ENCODE measurements at places on chromosomes 2 and 18. TPM values are rescaled to one million over a fixed set of nuclear protein-coding genes. Genes with fewer than 3 reads are reported as not detected.

DNA sequence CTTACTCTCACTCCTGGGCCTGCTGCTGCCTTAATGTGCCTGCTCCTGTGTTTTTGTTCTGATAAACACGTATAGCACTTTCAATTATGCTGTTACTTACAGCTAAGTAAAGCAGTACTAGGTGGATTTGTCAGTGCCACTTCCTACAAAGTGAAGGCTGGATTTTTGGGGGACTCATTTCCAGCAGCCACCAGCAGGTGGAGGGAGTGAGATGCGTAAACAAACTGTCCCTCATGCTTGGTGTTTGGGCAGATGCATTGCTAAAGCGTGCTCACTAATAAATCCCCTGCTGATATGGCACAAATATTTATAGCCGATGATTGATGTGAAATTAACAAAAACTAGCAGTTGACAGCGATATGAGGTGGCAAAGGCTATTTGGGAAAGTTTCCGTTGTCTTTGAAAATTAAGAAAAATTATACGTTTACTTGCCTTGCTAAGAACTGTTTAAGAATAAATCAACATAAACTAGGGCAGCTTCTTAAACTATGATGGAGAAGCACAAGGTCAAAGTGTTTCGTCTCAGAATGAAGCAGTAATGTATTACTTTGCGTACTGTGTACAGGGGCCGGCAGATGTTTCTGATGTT is 101.7 kb downstream of the AGAP1 start:
- no peak for DNase-seq

The TUBB8B gene
- not detected for total RNA-seq

GRCh38 chr18:76496194-76496890 is 1.3 kb upstream of the ZNF516 start:
- DNase-seq: no peak

The AMER3 gene
- total RNA-seq: not detected

GRCh38 chr2:173673640-173674039 is 291.5 kb downstream of the SP3 start:
- no peak for DNase-seq

DNA sequence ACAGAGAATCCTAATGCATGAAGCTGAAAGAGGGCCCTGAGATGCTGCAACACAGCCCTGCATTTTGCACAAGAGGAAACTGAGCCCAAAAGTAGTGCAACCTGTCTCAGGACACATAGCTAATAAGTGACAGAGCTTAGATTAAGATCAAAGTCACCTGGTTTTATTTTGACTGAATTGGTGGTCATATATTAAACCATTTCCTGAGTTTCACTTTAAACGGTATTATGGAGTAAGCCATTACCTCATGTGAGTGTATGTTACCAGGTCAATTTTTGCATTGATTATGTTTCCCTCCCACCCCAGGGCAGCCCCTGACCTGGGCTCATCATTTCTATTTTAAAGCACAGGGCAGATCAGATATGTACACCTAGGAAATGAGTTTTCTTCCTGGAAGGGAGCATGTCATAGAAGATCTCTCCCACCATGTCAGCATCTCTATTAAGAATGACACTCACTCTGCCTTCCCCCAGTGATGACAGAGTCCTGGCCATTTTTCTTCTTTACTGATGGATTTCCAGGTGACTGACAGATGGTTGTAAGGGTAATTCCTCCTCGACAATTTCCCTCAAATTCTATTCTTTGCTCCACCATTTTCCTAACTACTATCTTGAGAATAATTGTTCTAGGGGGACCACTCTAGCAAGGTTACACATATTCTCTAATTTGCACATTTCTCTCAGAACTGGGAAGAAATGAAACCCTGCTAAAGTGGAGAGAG is 441.3 kb upstream of the SLC14A2 start:
- no peak for DNase-seq

GRCh38 chr2:187084524-187084923 is 235.6 kb upstream of the ZSWIM2 start:
- no peak for DNase-seq

The NT5DC4 gene
- not detected for total RNA-seq

The TTC21B gene
- 13.5 TPM for total RNA-seq

DNA sequence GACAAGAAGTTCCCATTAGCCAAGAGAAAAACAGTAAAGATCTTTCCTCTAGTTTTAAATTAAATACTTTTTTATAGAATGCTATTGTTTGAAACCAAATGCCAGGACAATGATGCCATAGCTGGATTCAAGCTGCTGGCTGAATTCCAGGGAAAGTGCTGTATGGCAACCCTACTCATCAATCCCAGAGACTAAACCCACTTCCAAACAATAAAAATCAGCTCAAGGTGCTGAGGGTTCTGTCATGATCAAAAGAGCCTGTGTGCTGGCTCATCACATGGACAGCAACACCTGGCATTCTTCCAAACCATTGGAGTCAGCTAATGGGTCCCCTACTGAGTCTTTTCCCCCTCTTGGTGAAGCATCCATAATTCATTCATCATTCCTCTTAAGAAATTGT is 53.7 kb upstream of the PARD3B start:
- DNase-seq: no peak

The IGFBP2 gene
- 59.9 TPM for total RNA-seq

GRCh38 chr2:60350791-60351190 is 202.7 kb downstream of the BCL11A start:
- DNase-seq: no peak

DNA sequence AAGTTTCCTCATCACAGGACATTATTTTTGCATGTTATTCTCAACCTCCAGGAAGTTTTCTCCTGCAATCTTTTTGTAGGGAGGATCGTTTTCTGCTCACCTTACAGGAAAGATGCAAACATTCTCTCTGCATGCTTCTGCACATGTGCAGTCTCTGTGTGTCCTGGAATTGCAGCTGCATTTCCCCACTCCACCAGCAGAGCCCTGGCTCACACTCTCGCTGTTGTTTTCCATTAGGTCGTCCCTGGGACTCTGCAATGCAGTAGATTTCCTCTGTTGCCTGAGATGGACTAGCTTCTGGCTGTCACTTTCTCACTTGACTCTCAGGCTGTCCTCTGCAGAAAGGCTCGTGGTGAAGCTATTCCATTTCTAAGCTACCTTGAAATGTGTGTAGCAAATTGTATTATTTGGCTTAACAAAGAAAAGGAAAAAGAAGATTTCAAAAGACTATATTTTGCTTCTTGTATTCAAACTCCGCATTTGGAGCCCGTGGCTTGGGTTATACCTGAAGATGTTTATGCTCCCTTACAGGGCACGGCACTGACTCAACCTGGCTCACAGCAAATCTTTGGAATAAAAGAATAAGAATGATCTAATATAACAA is 346.7 kb downstream of the RAD51AP2 start:
- no peak for DNase-seq

The INO80B gene
- 30.6 TPM for total RNA-seq

The IL36G gene
- not detected for total RNA-seq

GRCh38 chr18:47204908-47205522 is 28.9 kb upstream of the IER3IP1 start:
- DNase-seq: no peak

GRCh38 chr2:191869781-191870180 is 22.9 kb upstream of the CAVIN2 start:
- DNase-seq: no peak

The PLA2R1 gene
- 8.3 TPM for total RNA-seq

GRCh38 chr18:76823587-76824011 is 1.2 kb downstream of the ZNF236 start:
- peak; percentile 87 for DNase-seq

The LRRTM4 gene
- 0.55 TPM for total RNA-seq

DNA sequence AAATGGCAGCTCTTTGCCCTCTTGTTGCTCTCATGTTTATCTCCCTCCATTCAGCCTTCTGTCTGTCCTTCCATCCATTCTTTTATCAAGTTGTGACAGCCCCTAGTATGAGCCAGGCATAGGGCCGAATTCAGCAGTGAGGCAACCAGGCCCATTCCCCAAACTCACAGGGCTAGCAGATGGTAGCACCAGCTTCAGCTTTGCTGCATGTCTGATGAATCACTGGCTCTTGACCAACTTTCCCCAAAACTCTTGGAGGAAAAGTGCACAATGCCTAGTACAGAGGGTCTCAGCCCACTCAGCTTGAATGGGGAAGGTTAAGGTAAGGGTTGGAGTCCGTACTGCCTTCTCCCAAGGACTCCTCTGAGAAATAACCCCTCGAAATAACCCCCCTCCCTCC is 35.7 kb downstream of the NPAS2 start:
- DNase-seq: no peak

The TCF7L1 gene
- total RNA-seq: 27.8 TPM

- DNase-seq: no peak
These were observed 75.1 kb downstream of the SH3BP4 start for GRCh38 chr2:235026649-235027557.

GRCh38 chr2:66236067-66236685 is 198.7 kb upstream of the MEIS1 start:
- no peak for DNase-seq

The DNAH7 gene
- 0.45 TPM for total RNA-seq

- no peak for DNase-seq
These were observed 101.7 kb upstream of the PGAP1 start for GRCh38 chr2:197028230-197028629.

- no peak for DNase-seq
These were observed 316.9 kb upstream of the ZEB2 start for GRCh38 chr2:144836635-144837350.

DNA sequence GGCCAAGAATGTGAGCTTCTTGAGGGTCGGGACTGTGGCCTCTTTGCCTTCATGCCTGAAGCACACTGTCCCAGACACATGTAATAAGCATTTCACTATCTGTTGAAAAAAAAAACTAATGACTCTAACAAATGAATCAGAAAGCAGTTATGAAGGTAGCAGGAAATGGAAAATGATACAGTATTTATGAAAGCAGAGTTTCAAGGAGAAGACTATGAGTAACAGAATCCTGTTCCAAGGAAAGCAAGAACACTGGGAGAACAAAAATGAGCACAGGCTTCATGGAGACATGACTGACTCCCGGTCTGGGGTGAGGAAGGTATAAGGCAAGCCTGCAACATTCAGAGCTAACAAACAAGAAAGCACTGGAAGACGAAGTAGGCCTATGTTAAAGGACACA is 190.8 kb downstream of the RNF152 start:
- DNase-seq: no peak

The FAHD2B gene
- total RNA-seq: 6.9 TPM

GRCh38 chr2:237896507-237896892 is 37.1 kb downstream of the RAMP1 start:
- no peak for DNase-seq

DNA sequence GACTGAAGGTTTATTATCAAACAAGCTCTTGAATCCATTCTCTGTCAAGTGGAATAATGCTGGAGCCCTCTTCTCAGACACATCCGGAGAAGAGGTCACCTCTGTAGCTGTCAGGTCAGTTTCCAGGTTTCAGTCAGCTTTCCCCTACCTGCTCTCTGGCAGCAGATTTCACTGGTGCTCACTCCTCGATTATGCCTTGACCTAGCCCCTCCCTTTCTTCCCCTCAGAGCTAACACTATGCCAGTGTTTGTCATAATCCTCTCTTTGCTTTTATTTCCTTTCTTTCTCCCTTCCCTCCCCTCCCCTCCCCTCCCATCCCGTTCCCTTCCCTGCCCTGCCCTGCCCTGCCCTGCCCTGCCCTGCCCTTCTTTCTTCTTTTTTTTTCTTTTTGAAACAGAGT is 22.5 kb upstream of the PLEKHM3 start:
- no peak for DNase-seq

GRCh38 chr2:131067465-131068125 is 25.7 kb downstream of the FAM168B start:
- no peak for DNase-seq

DNA sequence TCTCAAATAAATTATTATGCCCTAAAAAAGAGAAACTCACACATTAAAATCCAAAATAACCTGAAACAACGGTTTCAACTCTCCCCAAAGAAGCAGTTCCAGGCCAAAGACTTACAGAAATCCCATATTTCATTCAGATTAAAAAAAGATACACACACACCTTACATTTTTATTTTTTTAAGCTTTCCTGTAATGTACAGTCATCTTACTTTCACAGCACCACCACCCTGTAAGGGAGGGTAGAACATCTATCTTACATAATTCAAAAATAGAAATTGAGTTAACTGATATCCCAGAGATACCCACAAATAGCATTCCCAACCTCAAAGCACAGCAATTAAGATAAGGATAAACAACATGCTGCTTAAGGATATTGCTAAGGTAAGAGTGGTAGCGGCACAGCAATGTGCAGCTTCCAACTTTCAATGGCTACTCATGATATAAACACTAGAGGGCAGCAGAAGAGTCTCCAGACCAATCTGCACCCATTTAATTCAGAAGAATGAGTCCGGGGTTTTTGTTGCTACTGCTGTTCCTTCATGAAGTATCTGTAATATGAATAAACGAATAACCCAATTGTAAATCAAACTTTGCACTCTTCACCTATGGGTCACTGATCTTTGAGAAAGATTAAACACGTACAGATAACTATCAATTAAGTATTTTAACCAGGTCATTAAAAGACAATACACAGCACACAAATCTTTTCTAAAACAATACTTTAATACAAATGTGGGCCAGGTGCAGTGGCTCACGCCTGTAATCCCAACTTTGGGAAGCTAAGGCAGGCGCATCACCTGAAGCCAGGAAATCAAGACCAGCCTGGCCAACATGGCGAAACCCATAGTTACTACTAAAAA is 11.3 kb downstream of the GFPT1 start:
- DNase-seq: no peak

The CELF4 gene
- total RNA-seq: 0.39 TPM

DNA sequence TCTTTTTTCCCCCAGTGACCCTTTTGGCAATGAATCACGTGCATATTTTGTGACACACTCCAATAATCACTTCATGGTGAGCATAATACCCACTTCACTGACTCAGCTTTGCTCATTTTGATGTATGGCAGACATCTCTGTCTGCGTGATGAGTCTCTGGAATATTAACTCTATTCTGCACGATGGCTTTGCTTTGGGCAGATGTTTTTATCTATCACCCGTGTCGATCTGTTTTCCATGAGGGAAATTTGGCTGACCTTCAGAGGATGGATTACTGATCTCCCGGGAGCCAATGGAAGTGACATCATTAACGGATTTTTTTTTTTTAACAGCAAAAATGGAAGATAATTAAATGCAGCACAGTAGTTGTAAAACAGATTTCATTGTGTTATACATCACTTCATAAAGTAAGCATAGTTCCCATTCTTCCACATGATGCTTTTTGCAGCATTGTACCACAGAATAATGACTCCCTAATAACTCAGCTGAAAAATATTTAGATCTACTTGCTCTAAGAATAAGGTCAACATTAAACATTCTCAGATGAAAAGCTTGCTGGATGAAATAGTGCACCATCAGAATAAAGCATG is 29.8 kb downstream of the CDC42EP3 start:
- DNase-seq: no peak
